Stimulated activated CD4-positive, alpha-beta T cell treated with anti-CD3 and anti-CD28 coated beads, Interleukin-15, amount 100 ng/mL, for 1 hour (primary cell): ENCODE measurements at places on chromosomes 6 and 20.

DNA sequence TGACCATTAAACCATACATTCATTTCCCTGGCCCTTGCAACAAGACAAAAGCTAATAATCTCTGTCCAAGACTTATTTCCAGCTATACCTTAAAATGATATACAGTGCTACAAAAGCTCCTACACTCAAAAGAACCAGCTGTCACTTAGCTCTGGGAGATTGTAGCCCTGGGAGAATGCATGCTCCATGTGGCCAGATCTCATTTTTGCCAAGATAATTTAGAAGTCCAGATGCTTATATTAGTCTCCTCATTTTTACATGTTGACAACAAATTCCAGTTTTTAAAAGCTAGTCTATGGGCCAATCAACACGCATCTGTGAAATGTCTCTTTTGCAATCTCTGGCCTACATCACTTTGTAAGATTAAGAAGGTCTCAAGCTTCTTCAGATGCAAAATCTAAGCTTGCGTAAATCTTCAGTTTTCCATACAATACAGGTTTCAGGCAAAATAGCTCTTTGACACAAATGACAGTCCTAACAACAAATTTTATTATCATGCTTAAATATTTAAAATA lies 27.1 kb downstream of the TASP1 start:
- DNase-seq: no peak

- DNase-seq: no peak
Observed at GRCh38 chr6:111793711-111794111, 79.5 kb downstream of the FYN start.

DNA sequence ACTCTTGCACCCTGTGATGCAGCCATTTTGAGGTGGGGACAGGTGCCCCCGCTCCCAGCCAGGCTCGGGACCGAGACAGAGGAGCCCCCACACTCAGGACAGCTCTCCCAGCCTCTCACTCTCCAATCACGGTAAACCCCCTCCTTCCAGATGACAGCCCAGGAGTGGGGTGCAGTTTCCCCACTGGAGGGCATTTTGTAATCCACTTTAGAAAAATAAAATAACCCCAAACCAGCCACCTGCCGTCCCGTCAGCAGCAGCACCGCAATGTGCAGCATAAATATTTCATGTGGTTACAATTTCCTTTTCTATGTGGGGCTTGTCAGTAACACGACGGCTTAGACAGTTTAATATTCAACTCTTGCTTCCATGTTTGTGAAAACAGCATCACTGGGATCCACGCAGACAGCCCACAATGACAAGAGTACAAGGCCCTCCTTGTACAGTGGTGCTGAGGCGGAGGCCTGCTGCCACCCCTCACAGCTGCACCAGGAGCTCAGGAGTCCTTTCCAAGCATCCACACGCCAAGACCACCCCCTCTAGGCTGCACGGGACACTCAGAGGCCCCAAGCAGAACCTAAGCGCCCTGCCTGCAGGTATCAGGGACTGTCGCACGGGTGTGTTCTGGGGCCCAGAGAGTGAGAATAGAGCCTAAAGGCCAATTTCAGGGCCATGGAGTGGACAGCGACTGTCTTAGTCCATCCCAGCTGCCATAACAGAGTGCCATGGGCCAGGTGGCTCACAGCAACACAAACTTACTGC lies 116.7 kb downstream of the JPH2 start:
- no peak for DNase-seq

- no peak for DNase-seq
Observed at GRCh38 chr6:43964659-43965570, 162.3 kb downstream of the MRPL14 start.

- DNase-seq: no peak
Observed at GRCh38 chr6:163841326-163841725, 426.8 kb downstream of the QKI start.

DNA sequence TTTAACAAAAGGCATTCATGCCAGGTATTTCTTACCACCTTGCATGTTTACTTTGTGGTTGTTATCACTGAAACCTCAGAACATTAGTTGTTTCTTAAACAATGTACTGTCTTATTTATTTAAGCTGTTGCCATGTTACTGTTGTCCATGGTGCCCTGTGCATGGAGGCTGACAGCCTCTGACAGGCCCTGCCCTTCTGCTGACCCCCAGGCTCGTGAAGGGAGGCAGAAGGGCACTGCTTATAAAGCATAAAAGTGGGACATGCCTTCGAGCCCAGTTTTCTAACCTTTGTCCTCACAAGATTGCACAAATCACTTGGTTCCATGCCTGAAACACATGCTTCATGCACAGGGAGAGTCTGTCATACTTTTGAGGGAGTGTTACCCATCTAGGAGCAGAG lies 46.7 kb upstream of the CLIC5 start:
- no peak for DNase-seq

DNA sequence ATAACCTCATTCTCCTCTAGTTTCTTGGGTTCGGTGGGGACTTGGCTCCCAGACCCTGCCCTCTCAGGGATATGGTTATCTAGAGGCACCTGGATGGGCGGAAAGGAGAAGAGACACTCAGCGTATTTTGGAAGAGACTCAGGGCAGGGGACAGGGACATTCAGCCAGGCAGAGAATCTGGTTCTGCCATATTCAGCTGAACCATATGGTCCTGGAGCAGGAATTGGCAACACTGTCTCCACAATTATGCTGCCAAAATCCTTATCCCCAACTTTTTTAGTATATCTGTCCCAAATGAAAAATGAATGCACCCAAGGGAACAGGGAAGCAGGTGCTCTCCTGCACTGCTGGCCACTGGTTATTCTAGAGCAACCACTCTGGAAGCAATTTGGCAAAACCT lies 17.7 kb downstream of the SDC4 start:
- DNase-seq: no peak

DNA sequence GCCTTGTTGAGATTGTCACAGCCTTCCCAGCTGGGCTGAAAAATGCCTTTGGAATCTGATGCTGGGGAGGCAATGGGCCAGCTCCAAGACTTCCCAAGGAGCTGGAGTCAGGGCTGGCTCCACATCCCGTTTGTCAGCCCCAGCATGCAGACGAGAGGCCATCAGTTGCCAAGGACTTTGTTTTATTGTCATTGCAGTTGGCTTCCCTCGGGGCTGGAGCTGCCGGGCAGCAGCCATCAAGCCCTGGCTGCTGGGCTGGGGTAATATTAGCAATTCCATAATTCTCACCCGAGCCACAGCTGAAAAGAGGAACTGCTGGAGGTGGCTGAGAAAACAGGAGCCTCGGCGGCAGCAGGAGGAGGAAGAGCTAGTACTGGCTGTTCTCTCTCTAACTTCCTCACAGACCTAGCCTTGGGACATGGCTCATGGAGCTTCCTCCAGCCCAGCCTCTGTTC lies 182.5 kb downstream of the CDC5L start:
- DNase-seq: no peak

DNA sequence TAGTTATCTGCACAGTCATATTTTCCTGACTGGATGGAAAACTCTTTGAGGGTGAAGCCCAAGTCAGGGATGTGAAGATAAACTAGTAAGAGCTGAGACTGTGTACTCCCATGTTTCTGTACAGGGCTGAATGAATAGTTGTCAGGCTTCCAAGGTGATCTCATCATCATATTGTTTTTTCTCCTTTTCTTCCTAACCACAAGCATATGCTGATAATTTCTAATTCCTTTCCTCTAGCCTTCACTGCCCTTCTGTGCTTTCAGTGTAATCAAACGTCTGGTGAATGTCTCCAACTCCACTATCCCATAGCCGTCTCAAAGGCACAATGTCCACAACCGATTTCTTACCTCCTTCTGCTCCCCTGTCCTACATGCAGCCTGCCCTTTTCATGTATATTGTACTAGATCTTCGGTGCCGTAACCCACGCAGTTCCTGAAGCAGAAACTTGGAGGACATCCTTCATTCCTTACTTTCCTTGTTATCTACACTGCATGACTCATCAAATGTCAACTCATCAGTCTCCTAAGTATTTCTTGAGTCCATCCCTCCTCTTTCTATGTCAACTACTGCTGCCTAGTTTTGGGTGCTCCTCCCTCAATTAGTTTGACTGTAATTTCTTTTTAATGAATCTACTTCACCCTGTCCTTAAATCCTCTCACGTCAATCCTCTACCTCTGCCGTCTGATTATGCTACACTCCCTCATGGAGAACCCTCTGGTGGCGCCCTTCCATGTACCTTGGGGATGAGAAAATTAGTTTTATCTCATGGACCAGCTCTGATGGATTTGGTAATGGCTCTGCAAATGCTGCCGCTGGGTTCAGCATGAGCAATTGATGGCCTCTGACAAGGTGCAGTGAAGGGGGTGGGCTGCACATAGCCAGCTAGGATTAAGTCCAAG lies 21.9 kb downstream of the NCOA7 start:
- DNase-seq: no peak

GRCh38 chr6:42911171-42912021 lies 4.5 kb upstream of the PTCRA start:
- no peak for DNase-seq

- no peak for DNase-seq
Observed at GRCh38 chr20:63655249-63655648, 2.0 kb upstream of the STMN3 start.

- no peak for DNase-seq
Observed at GRCh38 chr6:169139179-169139971, 114.3 kb downstream of the THBS2 start.

DNA sequence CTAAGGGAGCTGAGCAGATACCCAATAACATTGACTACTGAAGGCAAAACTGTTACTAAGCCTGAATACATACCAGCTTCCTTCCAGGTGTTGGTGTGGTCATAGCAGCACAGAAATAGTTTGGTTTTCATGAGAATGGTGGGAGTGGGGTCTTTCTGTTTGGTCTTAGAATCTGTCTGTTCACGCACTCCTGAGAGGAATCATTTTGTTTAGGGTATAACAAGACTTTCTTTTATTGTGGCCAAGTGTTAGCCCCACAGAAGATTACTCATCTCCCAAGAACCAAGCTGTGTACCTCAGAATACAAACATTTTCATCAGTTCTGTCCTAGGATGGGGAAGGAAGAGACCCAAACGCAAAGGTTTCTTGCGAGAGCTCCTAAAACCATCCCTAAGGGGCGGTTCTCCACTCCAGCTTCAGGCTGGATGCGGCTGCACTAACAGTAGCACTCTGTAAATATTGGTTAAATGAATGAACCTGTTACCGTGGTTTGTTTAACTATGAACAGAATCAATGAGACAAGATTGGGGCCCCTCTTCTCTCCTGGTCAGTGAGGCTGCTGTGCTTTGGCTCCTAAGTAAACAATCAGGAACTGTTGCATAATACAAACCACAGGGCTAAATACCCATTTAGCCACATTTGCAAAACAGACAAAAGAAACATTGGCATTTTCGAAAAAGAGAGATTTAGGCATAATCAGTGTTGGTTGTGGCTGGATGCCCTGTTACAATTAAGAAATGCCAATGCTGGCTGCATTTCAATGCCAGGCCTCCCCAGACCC lies 44.9 kb downstream of the SNAP25 start:
- DNase-seq: no peak

- no peak for DNase-seq
Observed at GRCh38 chr20:16063881-16064280, 509.4 kb downstream of the KIF16B start.

GRCh38 chr20:63330940-63331339 lies 30.2 kb downstream of the CHRNA4 start:
- DNase-seq: no peak

DNA sequence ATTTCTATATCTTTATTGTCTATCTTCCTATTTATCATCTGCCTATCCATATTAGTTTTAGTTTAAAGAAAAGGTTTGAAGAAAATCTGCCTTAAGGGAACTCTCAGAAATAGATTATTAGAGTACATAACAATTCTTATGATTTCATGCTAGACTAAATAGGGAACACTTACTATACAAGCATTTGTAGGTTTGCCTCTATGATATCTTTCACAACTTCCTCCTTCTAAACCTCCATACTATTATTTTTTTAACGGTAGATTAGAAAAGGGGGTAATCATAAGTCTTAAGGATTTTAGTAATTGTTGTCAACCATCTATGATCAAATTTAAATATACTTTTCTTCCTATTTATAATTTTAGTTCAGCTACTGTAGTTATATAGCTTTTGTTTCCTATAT lies 11.6 kb upstream of the DSE start:
- DNase-seq: no peak
